Activated CD4-positive, alpha-beta T cell treated with anti-CD3 and anti-CD28 coated beads for 36 hours (primary cell): ENCODE measurements at places on chromosomes 6 and 20. TPM values are rescaled to one million over a fixed set of nuclear protein-coding genes. Genes with fewer than 3 reads are reported as not detected.

OR2H2 gene
- total RNA-seq = not detected

WFDC5 gene
- total RNA-seq = 0.23 TPM

DNA sequence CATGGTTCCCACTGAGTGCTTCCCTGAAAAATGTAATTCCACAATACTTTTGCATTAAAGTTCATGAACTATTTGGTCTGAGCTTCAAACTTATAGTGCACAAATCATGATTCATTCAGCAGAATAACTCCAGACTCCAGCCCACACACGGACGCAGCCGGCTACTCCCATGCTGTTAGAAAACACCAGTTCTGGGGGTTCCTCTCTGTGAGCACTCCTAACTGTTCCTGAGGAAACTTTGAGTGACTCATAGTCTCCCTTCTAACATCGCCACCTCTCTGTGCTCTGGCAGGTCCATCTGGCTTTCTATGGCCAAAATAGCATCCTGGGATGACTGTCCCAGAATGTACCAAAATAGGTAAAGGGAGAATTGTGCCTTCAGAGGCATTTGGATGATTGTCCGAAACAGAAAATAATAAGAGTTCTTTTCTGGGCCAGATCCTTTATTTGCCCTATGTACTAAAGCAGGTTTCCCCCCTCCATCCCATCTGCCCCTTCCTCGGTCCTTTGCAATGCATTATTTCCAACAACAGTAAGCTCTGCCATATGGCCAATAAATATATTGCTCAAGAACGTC lies 32.3 kb upstream of the LY86 start:
- H3K27ac ChIP-seq = no peak overlapping the region
- no peaks in the 10 kb centered on the region for H3K36me3 ChIP-seq
- H3K4me3 ChIP-seq = no peak overlapping the region
- H3K27me3 ChIP-seq = peaks cover 2% of the 10 kb centered on the region
- H3K4me1 ChIP-seq = peaks cover 36% of the 10 kb centered on the region

GRCh38 chr6:90356012-90356421 lies 59.4 kb upstream of the BACH2 start:
- H3K27ac ChIP-seq = no peak overlapping the region
- no peaks in the 10 kb centered on the region for H3K36me3 ChIP-seq
- no peak for DNase-seq
- no peaks in the 10 kb centered on the region for H3K27me3 ChIP-seq

DNA sequence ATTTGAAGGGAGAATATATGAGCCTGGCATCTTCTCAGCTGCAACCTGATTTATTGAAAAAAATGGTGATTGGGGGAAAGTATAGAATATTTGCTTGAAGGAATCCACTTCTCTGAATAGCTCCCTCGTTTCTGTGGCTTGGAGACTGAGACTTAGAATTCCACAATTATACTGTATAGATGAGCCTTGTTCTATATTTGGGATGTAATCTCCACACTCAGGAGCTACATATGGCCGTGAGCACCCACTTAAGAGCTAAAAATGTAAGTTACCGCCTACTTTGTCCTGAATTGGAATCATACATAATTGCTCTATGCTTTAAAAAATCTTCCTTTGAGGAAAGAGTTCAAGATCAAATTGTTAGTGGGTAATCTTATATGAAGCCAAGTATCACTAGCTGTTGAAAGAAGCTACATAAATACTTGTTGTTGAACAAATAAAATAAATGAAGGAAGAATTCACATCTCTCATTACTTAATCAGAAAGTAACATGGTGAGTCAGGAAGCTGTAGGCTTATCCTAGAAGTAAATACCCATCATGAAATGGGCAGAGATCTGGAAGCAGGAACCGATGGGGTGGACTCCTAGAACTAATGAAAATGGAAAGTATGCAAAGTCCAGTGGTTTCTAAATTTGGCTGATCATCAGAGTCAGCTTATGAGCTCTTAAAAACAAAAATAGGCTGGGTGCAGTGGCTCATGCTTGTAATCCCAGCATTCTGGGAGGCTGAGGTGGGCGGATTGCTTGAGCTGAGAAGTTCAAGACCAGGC lies 254.3 kb downstream of the SOX4 start:
- peak overlapping the region; percentile 40 for H3K27ac ChIP-seq
- DNase-seq = no peak
- H3K27me3 ChIP-seq = no peaks in the 10 kb centered on the region

DNA sequence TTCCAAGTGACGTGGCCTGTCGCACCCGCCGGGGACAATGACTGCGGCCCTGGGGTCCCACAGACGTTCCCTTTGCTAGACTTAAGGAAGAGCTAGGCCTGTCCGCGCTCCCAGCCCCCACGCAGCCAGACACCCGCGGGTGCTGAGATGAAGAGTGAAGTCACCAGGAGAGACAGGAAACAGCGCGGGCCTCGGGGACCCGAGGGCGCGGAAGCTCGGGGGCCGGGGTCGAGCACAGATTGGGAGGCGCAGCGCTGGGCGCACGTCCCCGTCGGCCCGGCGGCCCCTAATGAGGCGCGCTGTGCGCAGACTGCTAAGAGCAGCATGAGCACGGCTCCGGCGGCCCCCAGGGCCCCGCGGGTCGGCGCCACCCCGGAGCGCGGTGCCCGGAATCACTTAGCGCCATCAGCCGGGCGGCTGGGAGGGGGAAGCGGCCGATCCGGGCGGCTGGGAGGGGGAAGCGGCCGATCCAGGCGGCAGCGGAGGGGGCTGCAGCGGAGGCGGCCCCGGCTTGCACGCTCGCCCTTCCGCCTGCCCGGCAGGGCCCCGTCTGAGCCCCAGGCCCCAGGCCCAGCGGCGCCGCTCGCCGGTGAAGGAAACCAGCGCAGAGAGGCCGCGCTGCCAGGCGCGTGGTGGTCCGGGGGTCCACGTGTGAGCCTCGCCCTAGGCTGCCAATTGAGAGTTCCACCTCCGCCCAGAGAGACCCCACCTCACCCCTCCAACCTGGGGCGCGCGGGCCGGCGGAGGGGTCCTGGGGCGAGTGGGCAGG lies 8.3 kb upstream of the AVP start:
- peaks cover 14% of the 10 kb centered on the region for H3K4me1 ChIP-seq
- peak overlapping the region; percentile 69 for H3K4me3 ChIP-seq
- DNase-seq = peak; percentile 64
- peak overlapping the region; percentile 96 for H3K27ac ChIP-seq
- H3K36me3 ChIP-seq = no peaks in the 10 kb centered on the region

- H3K4me3 ChIP-seq = no peak overlapping the region
- no peaks in the 10 kb centered on the region for H3K27me3 ChIP-seq
- no peaks in the 10 kb centered on the region for H3K4me1 ChIP-seq
These were observed 483.6 kb upstream of the NOX3 start for GRCh38 chr6:155939253-155939652.

DNA sequence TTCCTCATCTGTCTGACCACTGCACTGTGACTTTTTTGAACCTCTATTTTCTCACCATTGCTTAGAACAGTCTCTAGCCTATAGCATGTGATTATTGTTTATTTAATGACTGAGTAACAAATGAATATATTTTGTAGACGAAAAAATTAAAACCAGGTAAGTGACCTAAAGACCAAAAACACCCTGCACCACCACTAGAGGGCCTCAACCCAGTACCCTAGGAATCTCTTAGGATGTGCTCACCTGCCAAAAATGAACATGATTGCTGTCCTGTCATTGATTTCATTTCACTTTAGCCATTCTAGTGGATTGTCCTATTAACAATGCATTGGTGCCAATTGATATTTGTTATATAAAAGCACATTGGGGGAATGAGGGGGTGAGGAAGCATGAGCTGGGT lies 199.1 kb downstream of the COL9A1 start:
- H3K4me3 ChIP-seq = no peak overlapping the region
- H3K27ac ChIP-seq = no peak overlapping the region
- no peaks in the 10 kb centered on the region for H3K4me1 ChIP-seq
- no peaks in the 10 kb centered on the region for H3K36me3 ChIP-seq

TMEM74B gene
- 2.0 TPM for total RNA-seq

ULBP2 gene
- total RNA-seq = 0.43 TPM

GRCh38 chr6:34795836-34796425 lies 4.0 kb downstream of the BLTP3A start:
- no peak overlapping the region for H3K27ac ChIP-seq
- H3K36me3 ChIP-seq = peaks cover 7% of the 10 kb centered on the region
- no peak overlapping the region for H3K4me3 ChIP-seq
- H3K27me3 ChIP-seq = no peaks in the 10 kb centered on the region
- DNase-seq = no peak
- H3K4me1 ChIP-seq = peaks cover 16% of the 10 kb centered on the region

- no peak overlapping the region for H3K4me3 ChIP-seq
- no peak for DNase-seq
- H3K36me3 ChIP-seq = no peaks in the 10 kb centered on the region
- no peak overlapping the region for H3K27ac ChIP-seq
- peaks cover 7% of the 10 kb centered on the region for H3K27me3 ChIP-seq
- H3K4me1 ChIP-seq = peaks cover 11% of the 10 kb centered on the region
These were observed 39.6 kb upstream of the HDAC2 start for GRCh38 chr6:114010540-114010939.

DNA sequence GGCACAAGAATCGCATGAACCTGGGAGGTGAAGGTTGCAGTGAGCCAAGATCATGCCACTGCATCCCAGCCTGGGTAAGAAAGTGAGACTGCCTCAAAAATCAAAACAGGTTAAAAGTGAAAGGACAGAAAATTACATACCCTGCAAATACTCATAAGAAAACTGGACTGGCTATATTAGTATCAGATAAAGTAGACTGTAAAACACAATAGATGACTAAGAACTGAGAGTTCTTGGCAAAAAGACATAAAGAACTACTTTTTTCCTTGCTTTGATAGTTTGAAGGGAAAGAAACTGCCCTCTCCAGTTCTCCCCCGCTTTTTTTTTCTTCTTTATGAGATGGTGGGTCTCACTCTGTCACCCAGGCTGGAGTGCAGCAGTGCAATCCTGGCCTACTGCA lies 17.0 kb downstream of the SNX3 start:
- no peak overlapping the region for H3K4me3 ChIP-seq
- H3K27ac ChIP-seq = no peak overlapping the region
- peaks cover 26% of the 10 kb centered on the region for H3K4me1 ChIP-seq
- peaks cover 59% of the 10 kb centered on the region for H3K36me3 ChIP-seq

HS3ST5 gene
- total RNA-seq = not detected

ADGRF4 gene
- total RNA-seq = not detected

SLC17A1 gene
- total RNA-seq = 0.09 TPM

- H3K36me3 ChIP-seq = no peaks in the 10 kb centered on the region
- H3K4me3 ChIP-seq = no peak overlapping the region
- no peak overlapping the region for H3K27ac ChIP-seq
- H3K4me1 ChIP-seq = peaks cover 10% of the 10 kb centered on the region
- DNase-seq = peak; percentile 85
These were observed 2.9 kb upstream of the BMP6 start for GRCh38 chr6:7723041-7723447.

- peaks cover 68% of the 10 kb centered on the region for H3K36me3 ChIP-seq
- peak overlapping the region; percentile 93 for H3K27ac ChIP-seq
- no peak for DNase-seq
- peak overlapping the region; percentile 91 for H3K4me3 ChIP-seq
- peaks cover 48% of the 10 kb centered on the region for H3K4me1 ChIP-seq
These were observed 2.8 kb downstream of the SERPINB9 start for GRCh38 chr6:2900221-2900807.

DNA sequence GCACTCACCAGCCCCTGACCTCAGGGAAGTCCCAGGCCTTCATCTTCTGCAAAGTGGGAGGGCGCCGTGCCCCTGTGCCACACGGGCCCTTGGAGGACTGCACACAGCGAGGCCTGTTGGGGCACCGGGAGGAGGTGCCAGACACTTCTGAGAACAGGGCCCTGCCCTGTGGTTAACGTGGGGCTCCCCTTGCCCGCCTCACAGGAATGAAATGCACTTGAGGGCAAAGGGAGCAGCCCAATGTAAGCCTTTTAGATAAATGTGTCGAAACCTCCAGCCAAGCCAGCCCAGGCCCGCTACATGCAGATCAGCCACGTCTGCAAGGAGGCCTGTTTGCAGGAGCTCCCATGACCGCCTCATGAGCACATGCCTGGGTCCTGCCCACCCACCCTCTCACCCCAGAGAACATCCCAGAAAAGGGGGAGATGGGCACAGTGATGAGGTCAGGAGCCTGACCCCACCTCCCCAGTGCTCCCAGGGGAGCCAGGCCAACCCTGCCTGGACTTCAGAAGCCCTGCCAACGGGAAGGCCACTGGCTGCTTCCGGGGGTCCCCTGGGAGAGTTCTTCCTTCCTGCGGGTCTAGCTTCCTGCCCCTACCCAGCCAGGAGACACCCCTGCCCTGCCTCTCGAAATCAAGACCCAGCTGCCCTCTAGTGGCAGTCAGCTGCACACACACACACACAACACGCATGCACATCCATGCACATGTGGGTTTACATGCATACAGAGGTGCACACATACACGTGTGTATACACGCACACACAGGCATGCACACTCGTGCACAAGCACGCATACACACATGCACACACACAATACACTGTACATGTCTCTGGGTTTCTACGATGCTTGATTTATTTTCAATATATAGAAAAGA lies 178.7 kb downstream of the TAF4 start:
- H3K27ac ChIP-seq = no peak overlapping the region
- DNase-seq = peak; percentile 58
- H3K36me3 ChIP-seq = no peaks in the 10 kb centered on the region
- H3K4me3 ChIP-seq = no peak overlapping the region
- peaks cover 2% of the 10 kb centered on the region for H3K4me1 ChIP-seq

BPIFB2 gene
- total RNA-seq = not detected
